A673 (cell line): ENCODE measurements at places on chromosomes 4 and X. TPM values are rescaled to one million over a fixed set of nuclear protein-coding genes. Genes with fewer than 3 reads are reported as not detected.

Gene ANKRD50
- 16.7 and 18.4 TPM in 2 replicates for total RNA-seq

Gene TMEM271
- total RNA-seq: 2.6 and 3.6 TPM in 2 replicates

Gene DDX53
- total RNA-seq: not detected in 2 replicates

Gene USP51
- 0.96 and 1.4 TPM in 2 replicates for total RNA-seq

Gene PAGE2B
- total RNA-seq: not detected in 2 replicates

Gene GAGE2A
- not detected in 2 replicates for total RNA-seq

Gene MAGEE2
- not detected in 2 replicates for total RNA-seq

Gene FAM47A
- total RNA-seq: not detected in 2 replicates

Gene WDR17
- 6.9 and 8.1 TPM in 2 replicates for total RNA-seq

Gene VCX3A
- not detected in 2 replicates for total RNA-seq
